ENCODE measurements at places on chromosomes 13 and 19.

DNA sequence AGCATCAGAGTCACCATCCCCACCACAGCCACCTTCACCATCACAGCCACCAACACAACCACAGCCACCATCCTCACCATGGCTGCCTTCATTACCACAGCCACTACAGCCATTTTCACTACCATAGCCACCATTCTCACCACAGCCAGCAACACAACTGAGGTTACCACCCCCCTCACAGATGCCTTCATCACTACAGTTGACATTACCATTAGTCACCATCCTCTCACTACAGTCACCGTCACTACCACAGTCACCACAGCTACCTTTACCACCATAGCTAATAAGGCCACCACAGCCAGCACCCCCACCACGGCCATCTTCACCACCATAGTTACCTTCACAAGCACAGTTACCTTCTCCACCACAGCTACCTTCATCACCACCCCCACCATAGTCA, 269.6 kb downstream of the DNAJC15 start:
- no peak for DNase-seq

DNA sequence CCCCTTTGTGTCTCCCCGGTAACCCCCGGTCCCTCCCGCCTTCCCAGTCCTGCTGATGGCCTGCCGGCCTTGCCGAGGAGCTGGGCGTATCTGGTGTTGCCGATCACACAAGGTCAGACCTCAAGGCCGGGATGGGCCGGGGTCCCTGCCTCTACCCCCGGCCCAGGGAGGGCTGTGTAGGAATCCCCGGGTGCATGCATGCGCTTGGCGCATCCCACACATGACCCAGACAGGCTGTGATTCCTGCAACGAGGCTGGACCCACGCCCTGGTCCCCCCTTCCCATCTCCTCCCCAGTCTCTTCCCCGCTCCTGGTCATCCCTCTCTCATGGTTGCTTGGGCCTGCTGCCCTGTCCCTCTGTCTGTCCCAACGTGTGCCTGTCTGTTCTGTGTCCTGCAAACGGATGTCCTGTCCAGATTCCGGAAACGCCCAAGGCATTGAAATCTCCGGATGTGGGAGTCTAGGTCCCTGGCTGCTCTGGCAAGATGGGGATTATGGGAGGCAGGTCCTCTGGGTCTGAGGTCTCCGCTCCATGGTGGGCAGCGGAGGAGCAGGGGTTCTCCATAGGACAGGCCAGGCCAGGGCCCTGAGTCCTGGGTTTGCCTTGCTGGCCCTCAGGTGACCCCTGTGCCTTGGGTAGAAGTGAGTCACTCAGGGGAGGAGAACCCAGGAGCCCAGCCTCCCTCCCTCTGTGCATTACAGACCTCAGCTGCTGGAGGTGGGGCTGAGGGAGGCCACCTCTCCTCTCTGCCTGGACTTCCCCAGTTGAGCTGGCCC, 1.6 kb downstream of the PKN1 start:
- no peak for DNase-seq

GRCh38 chr13:60328073-60328472, 68.9 kb upstream of the TDRD3 start:
- DNase-seq, result no peak

GRCh38 chr19:41915021-41915775, 13.1 kb downstream of the ERFL start:
- DNase-seq, result no peak

DNA sequence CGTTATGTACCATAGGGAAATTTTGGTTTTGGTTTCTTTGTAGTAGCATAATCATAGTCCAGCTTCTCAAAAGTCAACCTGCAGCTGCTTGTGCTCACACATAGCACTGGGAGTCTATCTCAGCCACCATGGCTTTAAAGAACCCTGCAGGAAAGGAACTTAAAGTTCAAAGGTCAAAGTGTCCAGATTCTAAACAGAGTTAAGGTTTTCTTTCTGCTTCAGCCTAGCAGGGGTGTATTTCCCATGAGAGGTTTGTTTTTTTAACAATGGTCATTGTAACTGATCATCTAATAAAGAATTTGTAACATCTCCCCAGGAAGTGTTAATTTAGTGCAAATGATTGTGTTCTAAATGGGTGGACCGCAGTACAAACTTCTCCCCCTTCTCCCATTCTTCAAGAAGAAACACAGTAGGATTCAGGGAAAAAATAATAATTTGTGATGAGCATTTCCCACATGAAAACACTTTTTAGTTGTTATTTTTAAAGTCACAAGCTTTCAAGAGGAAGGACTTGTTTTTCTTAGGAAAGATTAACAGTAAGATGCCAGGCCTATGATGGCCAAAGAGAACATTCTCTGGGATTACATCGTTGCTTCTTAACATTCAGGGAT, 168.0 kb downstream of the EFNB2 start:
- no peak for DNase-seq

DNA sequence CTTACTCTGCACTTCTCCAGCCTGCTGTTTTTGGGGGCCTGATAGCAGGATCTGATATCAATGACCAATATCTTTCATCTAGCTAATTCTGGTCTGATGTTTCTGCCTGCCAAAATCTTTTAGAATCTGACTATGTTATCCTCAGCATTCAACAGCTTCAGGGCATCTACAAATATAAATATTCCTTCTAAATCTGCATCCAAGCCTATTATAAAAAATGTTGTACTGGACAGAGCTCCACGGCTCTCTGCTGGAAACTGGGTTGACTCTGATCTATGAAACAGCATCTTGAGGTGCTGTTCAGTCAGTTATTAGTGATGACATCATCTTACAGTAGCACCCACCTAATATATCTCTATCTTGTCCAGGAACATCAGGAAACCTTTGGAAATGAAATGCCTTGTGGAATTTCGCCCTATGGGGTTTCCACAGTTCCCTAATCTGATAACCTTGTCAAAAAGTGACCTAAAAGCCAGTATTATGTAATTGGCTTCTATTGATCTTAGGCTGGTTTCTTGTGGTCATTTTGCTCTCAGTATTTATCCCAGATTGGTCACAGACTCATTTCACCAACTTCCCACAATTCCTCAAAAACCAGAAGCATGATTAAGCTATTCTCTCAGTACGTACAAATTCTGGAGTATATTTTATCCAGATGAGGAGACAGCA, 33.0 kb downstream of the ERICH6B start:
- DNase-seq, result no peak

- no peak for DNase-seq
Measured at GRCh38 chr13:94513026-94513425, 33.5 kb upstream of the DCT start.

GRCh38 chr19:42426643-42427042, 545 bp downstream of the LIPE start:
- no peak for DNase-seq

DNA sequence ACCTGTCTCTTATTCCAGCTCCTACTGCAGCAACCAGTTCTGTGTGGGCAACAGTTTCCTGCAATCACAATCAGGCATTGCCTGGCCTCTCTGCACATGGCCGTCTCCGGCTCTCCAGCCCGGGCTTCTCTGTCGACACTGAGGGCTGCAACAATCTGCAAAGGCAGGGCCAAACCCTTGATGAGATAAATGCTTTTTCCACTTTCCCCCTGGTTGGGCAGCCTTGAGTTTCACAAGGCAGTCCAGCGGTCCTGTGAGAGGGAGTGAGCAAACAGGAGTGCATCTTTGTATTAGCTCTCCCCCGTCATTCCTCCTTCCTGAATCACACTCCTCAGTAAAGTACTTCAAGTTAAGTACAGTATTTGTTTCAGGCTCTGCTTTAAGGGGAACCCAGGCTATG, 40.7 kb upstream of the VWA8 start:
- DNase-seq, result no peak

DNA sequence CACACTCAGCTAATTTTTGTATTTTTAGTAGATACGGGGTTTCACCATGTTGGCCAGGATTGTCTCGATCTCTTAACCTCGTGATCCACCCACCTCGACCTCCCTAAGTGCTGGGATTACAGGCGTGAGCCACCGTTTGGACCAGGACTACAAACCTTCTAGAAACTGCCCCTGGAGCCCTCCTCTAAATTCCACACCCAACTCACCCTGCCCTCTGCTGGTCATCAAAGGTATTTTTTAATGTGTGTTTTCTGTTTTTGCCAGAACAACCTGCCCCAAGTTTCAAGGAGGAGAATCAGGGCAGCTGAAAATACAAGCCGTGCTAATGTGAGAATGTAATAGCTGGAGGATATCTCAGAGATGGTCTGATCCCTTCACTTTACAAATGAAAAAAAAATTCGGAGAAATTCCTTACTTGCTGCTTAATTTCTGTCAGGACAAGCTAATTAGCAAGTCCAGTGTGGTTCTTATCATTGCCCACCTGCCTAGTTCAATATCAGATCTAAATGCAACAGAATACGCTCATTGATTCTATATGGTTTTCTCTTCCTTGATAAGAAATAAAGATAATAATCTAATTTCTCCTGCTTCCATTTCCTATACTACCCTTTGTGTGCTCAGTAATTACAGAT, 4.1 kb downstream of the ATP8A2 start:
- no peak for DNase-seq

DNA sequence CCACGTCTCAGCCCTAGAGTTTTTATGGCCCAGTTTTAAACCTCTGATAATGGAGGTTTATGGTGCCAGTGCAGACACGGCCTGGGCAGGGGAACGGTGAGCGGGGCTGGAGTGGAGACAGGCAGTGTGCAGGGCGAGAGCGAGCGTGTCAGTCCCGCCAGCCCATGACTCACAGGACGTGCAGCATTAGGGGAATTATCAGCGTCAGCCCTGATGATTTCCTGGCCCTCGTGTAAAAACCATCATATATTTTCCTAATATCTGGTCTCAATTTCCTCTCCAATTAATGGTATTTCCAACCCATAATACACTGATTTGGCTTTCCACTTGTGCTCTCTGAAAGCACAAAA, 104.6 kb upstream of the VSTM2B start:
- DNase-seq, result no peak

GRCh38 chr19:49512970-49513745, 697 bp downstream of the FCGRT start:
- no peak for DNase-seq

- no peak for DNase-seq
Measured at GRCh38 chr19:53898636-53899341, 10.3 kb upstream of the CACNG7 start.

GRCh38 chr19:1746401-1747284, 6.7 kb upstream of the ONECUT3 start:
- DNase-seq, result no peak

DNA sequence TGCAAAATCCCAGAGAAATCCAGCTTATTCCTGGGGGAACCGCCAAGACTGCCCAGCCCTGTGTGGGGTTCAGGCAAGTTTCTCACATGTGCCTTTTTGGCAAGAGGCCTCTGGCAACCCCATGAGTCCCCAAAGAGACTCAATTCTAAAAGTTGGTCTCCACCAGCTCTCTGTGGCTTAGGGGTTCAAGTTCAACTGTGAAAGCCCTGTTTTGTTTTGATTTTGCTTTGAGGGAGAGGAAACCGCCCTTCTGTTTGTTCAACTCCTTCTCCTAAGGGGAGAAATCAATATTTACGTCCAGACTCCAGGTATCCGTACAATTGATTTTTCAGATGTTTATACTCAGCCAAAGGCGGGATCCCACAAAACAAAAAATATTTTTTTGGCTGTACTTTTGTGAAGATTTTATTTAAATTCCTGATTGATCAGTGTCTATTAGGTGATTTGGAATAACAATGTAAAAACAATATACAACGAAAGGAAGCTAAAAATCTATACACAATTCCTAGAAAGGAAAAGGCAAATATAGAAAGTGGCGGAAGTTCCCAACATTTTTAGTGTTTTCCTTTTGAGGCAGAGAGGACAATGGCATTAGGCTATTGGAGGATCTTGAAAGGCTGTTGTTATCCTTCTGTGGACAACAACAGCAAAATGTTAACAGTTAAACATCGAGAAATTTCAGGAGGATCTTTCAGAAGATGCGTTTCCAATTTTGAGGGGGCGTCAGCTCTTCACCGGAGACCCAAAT, 583 bp upstream of the LDLR start:
- DNase-seq, result no peak

GRCh38 chr13:80962855-80963254, 621.9 kb upstream of the SPRY2 start:
- no peak for DNase-seq

GRCh38 chr13:42906257-42906656, 85.8 kb downstream of the EPSTI1 start:
- DNase-seq, result no peak

DNA sequence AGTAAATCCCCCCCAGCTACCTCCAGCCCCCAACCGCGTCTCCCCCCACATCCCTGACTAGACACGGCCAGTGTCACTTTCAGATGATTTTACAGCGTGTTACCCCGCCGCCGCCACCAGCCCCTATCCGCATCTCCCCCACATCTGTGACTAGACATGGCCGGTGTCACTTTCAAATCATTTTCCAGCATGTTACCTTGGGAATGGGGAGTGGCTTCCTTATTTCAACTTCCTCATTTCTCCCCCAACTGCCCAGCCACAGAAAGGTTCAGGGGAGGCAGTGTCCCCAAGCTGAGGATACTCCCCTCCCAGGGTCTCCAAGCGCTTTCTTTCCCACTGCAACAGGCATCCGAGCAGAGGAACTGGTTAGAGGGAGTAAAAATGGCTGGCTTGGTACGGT, 18.4 kb downstream of the ADGRL1 start:
- DNase-seq, result no peak

- DNase-seq, result no peak
Measured at GRCh38 chr13:86976521-86977324, 694.4 kb upstream of the SLITRK5 start.

DNA sequence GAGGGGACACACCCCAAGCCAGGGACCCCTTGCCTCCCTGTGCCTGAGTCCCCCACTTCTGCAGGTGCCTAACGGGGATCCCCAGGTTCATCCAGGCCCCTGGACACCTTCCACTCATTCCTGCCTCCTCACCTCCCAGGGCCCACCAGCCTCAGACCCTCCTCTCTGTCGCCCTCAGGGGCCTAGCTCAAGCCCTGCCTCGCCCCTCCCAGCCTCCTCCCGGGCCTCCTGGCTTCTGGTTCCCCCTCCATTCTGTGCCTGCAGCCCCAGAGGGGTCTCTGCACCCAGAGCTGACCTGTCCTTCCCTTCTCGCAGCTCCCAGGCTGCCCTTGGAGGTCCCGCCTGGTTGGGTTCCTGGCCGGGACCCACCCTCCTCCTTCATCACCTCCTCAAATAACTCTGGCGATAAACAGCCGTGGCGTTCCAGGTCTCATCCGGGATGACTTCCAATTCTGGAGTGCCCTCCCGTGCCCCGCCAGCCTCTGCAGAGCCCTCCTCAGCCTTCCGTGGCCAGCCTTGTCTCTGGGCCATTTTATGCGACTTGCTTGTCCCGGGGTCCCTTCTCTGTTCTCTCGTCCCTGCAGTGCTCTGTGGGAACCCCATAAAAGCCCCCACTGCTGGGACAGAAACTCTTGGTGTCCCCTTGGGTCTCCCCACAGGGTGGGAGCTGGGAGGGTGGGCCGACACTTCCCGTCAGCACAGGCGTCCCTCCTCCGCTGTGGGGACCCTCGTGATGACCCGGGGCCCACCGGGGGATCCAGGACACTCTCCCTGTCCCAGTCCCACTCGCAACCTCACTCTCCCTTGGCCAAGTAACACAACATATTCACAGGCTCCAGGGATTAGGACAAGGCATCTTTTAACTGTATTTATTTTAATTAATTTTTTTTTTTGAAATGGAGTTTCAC, 9.2 kb downstream of the JOSD2 start:
- no peak for DNase-seq
